ENCODE measurements at places on chromosomes 16 and 17.
A peak's percentile ranks its signal among the peaks of the same experiment; 100 is the strongest.

- no peak for DNase-seq
These were observed 134.4 kb downstream of the MAF start for GRCh38 chr16:79466111-79466510.

GRCh38 chr16:30011714-30012504 is 1.1 kb upstream of the DOC2A start:
- DNase-seq: no peak

- DNase-seq: no peak
These were observed 16.3 kb upstream of the COX10 start for GRCh38 chr17:14052886-14053615.

DNA sequence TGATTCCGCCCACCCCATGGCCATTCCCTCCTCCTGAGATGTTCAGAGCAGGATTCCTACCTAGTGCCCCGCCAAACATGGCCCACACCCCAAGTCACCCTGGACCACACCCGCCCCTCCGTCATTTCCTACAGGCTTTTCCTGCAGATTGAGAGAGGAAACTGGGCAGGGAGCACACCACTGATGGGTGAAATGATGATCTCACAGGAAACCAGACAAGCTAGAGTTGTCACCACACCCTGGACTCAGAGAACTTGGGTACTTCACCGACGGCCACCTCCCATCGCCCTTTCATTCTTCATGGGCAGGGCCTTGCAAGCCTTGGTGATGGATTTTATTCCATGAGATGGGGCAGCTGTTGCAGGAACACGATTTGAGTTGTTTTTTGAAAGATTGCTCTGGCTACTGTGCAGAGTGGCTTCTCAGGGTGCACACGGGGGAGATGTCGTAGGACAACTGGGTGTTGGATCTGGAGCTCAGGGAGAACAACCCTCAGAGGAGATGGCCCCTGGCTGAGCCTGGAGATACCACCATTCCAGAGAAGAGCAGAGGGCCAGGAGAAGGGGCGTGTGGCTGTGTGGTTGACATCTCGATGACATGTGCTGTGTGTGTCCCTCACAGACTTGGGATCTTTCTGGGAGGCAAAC is 7.4 kb upstream of the B9D1 start:
- DNase-seq: no peak

- no peak for DNase-seq
These were observed 9.8 kb downstream of the POLR2A start for GRCh38 chr17:7493941-7494340.

- DNase-seq: no peak
These were observed 17.7 kb downstream of the ITGAL start for GRCh38 chr16:30490210-30490609.

- no peak for DNase-seq
These were observed 44.4 kb downstream of the LYRM1 start for GRCh38 chr16:20944861-20945574.

DNA sequence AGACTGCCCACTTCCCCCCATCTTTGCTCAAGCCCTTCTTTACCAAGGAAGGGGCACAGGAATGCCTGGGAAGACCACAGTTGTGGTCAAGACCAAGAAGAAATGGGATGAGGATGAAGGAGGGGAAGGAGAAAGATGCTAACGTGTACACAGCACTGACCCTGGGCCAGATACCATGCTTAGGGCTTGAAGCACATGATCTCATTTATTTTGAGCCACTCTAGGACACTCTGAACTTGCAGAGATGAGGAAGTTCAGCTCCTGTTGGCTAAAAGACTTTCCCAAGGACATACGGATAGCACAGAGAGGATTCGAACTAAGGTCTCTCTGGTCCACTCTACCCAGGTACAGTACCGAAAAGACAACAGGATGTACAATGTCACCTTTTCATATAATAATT is 42.6 kb downstream of the PIK3R5 start:
- DNase-seq: no peak

DNA sequence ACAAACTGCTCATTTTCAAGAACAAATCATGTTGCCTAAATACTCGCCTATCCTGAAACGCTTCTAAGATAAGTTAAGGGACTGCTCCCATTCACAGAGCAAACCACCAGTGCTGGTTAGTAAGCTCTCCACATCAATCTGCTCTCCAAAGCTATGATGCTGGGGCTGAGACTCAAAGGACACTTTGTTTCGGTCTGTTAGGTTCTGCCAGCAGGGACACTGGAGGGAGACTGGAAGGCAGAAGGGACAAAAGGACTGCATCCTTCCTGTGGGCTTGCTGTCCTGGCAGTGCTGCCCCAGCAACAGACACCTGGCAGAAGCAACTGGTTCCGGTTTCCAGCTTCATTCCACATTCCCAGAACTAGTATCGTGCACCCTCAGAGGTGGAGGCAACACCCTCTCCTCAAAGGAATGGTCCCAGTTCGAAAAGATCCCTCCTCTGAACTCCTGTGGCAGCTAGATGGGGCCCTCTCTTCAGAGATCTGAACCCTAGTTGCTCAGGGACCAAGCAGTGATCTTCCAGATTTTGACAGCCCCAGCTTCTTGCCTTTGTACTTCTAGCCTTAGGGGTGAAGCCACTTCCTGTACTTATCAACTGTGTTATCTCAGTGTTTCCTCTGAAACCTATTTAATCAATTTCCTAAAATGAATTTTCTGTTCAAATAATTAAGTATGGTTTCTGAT is 73.4 kb upstream of the GSG1L start:
- peak; percentile 20 for DNase-seq

GRCh38 chr16:62156971-62157370 is 120.7 kb upstream of the CDH8 start:
- DNase-seq: no peak

DNA sequence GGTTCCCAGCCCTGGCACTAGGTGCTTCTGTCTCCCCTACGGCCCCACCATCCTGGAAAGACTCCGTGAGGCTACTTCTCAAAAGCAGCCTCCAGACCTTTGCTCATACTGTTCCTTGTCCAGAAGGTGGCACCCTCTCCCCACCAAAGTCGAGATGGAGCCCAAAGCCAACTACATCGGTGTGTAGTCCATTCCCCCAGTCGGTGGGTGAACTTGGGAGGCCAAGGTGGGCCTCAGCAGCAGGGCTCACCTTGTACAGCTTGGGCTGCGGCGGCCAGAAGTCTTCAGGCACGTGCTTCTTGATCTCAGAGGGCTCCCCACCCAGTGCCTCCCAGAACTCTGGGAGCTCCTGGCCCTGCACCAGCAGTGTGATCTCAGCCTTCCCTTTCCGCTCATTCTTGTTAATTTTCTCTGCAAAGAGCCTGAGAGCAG is 10.2 kb downstream of the FLII start:
- peak; percentile 47 for DNase-seq

GRCh38 chr16:47142821-47143676 is 696 bp downstream of the NETO2 start:
- DNase-seq: peak; percentile 36

DNA sequence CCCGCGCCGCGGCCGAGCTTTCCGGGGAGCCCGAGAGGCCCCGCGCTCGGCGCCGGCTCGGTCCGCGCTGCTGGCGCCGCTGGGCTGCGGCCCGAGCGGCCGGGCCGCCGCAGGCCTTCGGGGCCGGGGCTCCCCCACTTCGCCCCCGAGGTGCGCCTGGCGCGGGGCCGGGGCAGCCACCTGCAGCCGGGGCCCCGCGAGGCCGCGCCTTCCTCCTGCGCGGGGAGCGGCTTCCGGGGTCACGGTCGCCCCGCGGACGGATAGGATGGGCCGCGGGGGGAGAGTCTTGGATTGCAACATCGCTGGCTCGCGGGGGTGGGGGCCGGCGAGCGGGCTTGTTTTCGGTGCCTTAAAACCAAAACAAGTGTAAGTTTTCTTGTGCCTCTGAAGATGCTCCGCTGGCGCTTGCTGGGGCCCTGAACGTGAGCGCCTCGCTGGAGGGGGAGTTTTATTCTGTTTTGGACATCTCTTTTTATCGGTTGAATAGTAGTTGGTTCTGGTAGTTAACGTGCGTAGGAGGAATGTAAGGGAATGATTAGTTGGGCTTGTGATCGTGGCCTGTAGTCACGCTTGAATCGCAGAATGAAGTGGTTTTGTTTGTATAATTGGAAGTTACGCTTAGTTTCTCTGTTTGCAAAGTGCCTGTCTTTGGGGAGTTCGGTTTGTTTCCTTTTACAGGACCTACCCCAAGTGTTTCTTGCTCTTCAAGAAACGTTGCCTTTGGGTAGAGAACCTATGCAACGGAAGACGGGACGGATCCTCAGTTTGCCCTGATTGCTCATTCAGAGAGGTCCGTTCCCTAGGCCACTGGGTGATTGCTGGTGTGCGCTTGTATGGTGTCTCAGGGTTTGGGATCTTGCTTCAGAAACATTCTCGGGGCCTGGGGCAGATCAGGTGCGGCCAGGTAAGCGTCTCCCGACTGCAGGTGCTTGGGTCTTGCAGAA is 724 bp downstream of the UBE2I start:
- DNase-seq: peak; percentile 40

DNA sequence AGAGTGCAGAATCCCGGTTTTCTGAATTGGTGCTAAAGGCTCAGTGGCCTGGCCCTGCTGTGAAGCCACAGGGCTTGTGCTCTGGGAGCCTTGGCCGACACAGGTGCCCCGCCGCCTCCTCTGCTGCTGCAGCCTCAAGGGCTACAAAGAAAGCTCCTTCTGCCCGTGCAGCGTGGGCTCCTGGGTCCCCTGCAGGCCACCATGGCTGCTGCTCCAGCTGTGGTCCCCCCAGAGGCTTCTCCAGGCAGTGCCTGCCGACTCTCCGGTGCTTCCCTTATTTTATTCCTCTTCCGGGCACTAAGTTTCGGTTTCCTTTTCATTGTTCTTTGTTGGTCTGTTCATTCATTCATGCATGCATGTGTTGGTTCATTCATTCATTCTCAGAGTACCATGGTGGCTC is 53.1 kb downstream of the CMIP start:
- no peak for DNase-seq

DNA sequence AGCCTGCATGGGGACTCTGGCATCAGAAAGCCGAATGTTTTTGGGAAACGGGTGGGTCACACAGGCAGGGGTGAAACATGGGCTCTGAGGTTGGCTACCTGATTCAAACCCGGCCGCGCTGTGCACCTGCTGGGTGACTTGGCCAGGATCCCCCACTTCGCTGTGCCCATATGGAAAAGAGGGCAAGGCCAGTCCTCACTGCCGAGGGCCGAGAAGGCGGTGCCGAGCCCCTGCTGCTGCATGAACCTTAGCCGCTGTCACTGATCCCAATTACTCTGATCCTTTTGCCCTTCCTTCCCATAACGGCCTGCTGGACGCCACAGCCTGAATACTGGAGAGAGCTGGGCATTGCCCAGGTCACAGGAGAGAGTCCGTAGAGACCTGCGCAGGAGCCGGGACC is 17.7 kb downstream of the KDM8 start:
- no peak for DNase-seq

DNA sequence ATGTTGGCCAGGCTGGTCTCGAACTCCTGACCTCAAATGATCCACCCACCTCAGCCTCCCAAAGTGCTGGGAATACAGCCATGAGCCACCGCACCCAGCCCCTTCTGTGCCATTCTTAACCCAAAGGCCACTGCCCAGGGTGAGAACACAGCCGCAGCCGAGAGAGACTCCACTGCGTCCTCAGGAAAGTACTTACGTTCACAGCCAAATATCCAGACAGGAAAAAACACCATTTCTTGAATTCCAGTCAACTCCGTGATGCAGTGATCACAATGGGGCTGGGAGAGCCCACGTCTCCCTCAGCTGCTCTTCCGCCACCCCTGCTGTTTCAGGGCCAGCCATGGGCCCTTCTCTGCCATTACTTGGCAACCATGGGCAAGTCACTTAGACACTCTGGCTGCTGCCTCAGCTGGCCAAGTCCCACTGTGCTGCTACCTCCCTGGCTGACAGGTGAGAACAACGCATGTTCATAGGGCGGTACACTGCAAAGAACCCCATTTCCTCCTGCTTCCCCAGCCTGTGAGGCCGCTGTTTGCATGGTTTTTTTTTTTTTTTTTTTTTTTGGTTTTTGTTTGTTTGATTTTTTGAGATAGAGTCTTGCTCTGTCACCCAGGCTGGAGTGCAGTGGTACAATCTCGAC is 4.3 kb downstream of the CDIP1 start:
- no peak for DNase-seq

DNA sequence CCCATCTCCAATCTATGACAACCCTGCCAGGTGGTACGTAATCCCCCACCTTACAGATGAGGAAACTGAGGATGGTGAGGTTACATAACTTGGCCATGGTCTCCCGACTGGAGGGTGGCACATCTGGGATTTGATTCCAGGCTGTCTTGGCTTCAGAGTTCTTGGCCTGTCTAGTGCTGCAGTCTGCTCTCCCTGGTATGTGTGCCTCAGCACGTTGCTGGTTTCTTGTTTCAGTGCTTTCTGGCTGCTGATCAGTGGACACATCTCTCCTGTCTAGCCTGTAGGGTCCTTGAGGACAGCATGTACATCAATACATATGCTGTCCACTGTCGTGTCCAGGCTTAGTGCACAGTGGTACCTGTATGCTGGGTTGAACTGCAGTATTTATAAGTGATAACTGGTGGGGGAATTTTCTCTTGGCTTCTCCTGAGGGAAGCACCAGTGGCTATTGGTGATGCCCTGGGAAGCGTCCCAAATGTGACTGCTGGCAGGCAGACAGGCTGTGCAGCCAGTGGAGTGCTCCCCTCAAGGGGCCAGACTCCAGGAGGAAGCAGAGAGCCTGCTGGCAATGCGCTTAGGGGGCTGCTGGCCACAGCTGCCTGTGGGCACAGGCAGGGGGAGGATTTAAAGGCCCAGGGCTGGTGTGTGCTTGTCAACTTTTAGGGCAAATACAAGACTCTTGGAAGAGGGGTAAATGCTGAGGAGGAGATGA is 14.4 kb downstream of the CTRL start:
- no peak for DNase-seq

GRCh38 chr16:3431779-3432219 is 11.5 kb downstream of the ZNF597 start:
- peak; percentile 17 for DNase-seq

DNA sequence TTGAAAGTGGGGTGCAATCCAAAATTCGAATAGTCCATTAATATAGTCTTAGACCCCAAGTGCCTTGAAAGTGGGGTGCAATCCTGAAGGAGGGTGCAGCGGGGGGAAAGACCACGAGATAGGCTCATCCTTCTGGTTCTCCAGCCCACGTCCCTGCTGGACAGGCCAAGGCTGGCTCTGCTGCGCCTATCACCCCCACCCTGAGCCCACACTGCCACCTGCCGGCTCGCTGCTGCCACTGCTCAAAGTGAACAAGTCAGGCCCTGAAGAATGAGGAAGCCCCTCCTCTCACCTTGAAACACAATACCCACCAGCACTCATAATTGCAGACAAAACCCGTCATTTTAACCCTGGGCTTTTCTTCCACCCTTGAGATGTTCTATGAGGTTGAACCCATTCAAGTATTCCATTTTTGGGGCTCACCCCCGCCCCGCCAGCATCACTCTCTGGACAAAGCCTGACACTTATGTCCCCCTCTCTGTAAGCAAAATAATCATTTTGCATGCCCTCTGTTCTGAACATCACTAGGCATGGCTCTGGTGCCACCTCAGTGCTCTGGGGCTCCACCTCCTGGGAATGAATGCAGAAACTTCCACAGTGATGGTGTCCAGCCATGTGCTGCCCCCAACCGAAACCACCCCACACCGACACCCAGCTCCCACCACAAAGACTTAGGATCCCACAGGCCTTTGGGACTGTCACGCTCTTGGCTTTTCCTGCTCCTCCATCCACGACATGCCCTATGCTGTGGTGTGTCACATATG is 56.8 kb downstream of the BEAN1 start:
- peak; percentile 71 for DNase-seq
